ENCODE measurements at places on chromosomes 2 and 18. TPM values are rescaled to one million over a fixed set of nuclear protein-coding genes. Genes with fewer than 3 reads are reported as not detected.

Gene COL4A4
- 0.02 TPM for total RNA-seq

GRCh38 chr2:79083597-79084251, 4.1 kb downstream of the REG1B start:
- DNase-seq: no peak

DNA sequence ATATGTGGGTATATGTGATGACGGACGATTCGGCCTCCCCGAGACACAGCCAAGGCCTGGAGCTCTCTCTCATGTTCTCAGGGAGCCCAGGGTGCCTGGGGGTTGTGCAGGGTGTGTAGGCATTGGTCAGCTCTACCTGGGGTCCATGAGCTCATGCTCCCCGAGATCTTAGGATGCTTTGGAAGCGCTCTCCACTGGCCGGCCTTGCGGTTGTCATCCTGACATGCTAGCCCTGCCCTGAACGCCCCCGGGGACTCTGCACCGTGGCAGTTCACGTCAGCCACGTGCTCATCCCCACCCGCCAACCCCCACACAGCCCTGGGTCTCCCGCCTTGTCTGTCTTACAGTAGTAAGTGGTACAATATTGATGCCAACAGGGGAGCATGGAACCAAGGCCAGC, 67.8 kb downstream of the RTP5 start:
- DNase-seq: no peak

DNA sequence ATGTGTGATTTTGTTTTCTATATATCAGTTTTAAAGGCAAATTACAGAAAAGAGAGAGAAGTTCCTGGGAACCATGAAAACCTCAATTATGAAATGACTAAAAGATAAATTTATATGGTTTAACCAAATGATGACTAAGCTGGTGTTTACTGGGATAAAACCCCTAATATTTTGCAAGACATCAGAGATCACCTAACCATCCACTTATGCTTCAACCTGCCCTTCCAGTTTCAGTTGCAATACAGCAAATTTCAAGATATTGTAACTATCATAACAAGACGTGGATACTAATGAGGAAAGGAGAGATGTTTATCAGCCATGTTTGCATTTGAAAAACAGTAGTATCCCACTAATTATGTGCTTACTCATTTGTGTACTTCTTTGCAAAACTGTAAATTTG, 108.2 kb downstream of the GAREM1 start:
- DNase-seq: no peak

- no peak for DNase-seq
Observed at GRCh38 chr2:176242276-176242675, 27.0 kb upstream of the MTX2 start.

Gene RGPD3
- 0.24 TPM for total RNA-seq

GRCh38 chr2:201264472-201265173, 4.3 kb downstream of the CASP8 start:
- DNase-seq: no peak

- no peak for DNase-seq
Observed at GRCh38 chr18:66534110-66534509, 69.8 kb downstream of the CDH19 start.

DNA sequence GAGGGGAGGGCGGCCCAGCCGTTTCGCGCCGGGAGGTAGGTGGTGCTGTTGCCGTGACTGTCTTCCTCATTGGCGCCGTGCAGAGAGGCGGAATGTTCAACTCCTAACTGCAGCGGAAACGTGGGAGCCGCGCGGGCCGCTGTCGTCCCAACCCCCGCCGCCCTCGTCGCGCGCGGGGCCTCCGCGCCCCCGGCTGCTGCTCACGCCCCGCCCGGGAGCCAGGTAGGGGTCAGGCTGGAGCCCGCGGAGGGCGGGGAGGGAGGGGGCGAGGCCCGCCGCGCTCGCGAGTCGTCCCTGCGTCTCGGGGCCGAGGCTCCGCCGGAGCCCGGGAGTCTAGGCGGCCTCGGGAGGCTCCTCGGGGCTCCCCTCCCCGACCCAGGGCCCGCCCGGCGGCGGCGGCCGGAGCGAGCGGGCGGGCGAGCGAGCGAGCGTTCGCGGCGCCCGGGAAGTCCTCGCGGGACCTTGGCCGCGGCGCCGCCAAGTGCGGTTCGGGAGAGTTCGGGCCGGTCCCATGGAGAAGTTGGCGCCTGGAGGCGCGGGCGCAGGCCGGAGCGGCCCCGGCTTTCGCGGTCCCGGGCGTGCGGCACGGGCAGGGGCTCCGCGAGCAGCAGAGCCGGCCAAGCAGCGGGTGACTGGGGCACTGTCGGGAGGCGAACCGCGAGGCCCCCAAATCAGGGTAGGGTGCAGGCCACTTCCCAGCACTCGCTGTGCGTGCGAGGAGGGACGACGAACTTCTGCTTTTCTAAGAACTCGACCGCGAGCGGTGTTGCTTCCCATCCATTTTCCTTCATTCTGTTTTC, at the start of gene MAP3K20:
MAP3K20 (plus strand) TSS at position 66 of the 800 bp plus-strand sequence. CDS start 15,186 bp downstream, outside the sequence.
- peak; percentile 69 for DNase-seq

GRCh38 chr2:10738192-10738591, 16.8 kb downstream of the ATP6V1C2 start:
- DNase-seq: no peak

GRCh38 chr2:46053564-46053963, 243.6 kb upstream of the EPAS1 start:
- DNase-seq: no peak

Gene DES
- 0.10 TPM for total RNA-seq

Data from activated T-cell treated with anti-CD3 and anti-CD28 coated beads, Interleukin-2, amount 50 U/mL, for 72 hours (primary cell).